Stimulated activated CD8-positive, alpha-beta memory T cell treated with anti-CD3 and anti-CD28 coated beads, Interleukin-15, amount 100 ng/mL, for 24 hours (primary cell): ENCODE measurements at places on chromosomes 4 and X.

GRCh38 chr4:40205259-40206198, 8.7 kb downstream of the RHOH start:
- no peak for DNase-seq

GRCh38 chr4:8356856-8357255, 83.7 kb downstream of the ACOX3 start:
- no peak for DNase-seq

- no peak for DNase-seq
These were observed 43.5 kb upstream of the SLC25A31 start for GRCh38 chr4:127686658-127687057.

GRCh38 chr4:54218736-54219135, 10.4 kb upstream of the PDGFRA start:
- no peak for DNase-seq

GRCh38 chrX:136347706-136348105, 46.9 kb downstream of the ADGRG4 start:
- no peak for DNase-seq

- no peak for DNase-seq
These were observed 131.0 kb downstream of the PDGFRA start for GRCh38 chr4:54359919-54360650.

GRCh38 chr4:3016961-3017360, 53.6 kb downstream of the GRK4 start:
- DNase-seq, result no peak

GRCh38 chr4:53130896-53131561, 234.8 kb downstream of the SCFD2 start:
- DNase-seq, result no peak

DNA sequence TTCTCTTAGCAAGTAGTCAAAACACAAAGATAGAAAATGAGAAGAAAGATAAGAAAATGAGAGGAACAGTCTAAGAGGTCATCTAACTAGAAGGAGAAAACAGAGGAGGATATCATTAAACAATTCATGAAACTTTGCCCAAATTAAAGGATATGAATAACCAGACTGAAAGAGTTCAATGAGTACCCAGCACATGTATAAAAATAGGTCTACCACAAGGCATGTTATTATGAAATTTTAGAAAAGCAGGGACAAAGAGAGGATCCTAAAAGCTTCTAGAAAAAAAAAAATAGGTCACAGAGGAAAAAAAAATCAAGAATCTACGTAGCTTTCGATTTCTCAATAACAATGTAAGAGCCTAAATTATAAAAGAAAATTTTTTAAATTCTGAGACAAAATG, 118.5 kb downstream of the WDFY3 start:
- no peak for DNase-seq

GRCh38 chr4:145613566-145614232, 5.5 kb upstream of the MMAA start:
- no peak for DNase-seq

- no peak for DNase-seq
These were observed 253.7 kb downstream of the GRXCR1 start for GRCh38 chr4:43146198-43146597.

- DNase-seq, result no peak
These were observed 310.2 kb upstream of the TBX22 start for GRCh38 chrX:79704325-79704724.

DNA sequence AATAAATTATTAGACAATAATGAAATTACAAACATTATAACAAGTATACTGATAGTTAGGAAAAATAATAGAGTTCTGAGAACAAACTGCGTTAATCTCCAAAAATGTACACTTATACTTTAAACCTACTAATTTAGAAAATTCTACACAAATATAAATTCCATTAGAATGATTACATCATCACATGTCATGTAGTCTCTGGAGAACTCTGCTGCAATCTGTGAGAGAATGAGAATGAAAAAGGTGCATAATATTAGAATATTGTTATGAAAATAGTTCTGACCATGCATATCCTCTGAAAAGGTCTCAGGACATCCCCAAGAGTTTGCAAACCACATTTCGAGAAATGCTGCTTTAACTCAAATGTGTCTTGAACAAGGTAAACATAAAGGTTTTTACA, 11.4 kb downstream of the GUCY1A1 start:
- no peak for DNase-seq

- DNase-seq, result no peak
These were observed 22.3 kb downstream of the APLN start for GRCh38 chrX:129632443-129632842.

DNA sequence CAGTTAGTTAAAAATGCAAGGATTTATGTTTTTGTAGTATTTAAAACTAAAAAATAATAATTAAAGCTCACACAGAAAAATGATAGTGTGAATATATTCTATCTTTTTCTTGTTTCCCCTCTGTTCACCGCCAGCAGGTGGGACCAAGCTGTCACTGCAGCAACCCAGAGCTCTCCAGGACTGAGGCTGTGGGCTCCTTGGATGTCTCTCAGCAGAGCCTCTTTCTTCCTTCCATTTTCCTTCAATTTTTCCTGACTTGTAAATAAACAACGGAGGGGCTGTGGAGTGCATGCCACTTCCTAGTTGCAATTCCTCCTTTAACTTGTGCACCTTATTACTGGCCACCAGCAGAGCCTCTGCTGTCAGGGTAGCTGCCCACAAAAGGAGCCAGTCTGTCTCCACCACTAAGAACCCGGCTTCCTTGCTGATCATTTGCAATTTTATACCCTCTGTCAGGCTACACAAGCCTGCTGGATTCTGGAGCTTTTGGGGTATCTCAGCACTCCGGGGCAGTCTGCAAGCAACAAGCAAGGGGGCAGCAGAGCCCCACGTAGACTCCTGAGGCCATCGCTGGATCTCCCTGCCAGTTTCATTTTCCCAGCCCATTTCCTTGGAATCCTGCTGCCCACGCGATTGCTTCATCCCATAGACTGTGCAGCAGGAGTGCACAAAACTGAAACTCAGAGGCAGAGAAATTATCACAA, 1467.4 kb downstream of the C4orf33 start:
- no peak for DNase-seq

- no peak for DNase-seq
These were observed 30.7 kb upstream of the FGF13 start for GRCh38 chrX:138742217-138742616.

- DNase-seq, result no peak
These were observed 67.0 kb downstream of the SEL1L3 start for GRCh38 chr4:25795566-25796454.

DNA sequence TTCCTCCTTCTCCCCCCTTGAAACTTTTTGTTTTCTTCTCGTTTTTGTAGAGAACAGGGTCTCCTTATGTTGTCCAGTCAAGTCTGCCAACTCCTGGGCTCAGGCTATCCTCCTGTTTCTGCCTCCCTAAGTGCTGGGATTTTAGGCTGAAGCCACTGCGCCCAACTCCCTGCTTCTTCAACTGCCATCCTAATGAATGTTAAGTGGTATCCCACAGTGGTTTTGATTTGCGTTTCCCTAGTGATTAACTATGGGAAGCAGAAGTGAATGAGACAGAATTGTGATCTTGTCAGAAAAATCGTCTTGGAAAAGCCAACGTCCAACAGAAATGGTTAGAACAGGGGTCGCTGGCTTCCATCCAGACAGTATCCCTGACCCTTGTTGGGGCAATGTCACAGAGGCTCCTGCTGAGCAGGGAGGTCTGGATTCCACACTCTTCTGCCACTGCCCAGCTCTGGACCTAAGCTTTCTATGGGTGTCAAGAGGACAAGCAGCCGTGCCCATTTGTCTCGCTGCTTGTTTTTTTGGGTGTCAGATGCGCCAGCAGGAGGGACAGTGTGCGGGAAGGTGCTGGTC, 869 bp upstream of the ADD1 start:
- DNase-seq, result no peak

DNA sequence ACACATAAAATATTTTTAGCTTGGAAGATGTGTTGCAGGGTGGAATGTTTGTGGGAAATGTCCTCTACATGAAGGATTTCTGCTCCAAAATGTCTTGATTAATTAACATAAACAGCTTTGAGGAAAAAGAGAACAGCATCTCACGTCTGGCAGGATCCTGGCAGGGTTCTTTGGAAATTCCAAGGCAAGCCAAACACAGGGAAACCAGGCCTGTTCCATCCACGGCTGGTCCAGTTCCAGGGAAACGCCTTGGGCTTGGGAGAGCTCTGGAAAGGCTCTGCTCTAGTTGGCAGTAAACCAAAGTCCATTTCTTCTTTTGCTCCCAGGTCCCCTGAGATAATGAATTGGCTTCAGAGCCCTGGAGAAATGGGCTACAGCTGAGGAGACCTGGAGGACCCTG, 42.4 kb upstream of the GAB1 start:
- no peak for DNase-seq

DNA sequence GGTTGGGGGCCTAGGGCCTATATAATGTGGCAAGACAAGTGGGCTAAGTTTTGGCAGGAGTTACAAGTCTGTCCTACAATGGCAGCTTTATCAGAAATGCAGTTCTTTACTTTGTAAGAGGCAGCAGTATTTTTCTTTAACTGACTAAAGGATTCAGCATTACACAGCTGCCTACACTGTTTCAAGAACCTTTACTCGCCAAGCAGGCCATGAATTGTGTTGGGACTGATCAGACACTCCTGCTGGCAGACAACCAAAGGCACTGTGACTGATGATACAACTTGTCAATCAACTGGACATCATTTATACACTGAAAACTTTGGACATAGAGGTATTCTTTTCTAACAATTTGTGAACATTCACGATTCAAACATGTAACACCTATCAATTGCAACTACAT, 4.3 kb downstream of the MORC4 start:
- no peak for DNase-seq

- DNase-seq, result no peak
These were observed 47.1 kb upstream of the CCSER1 start for GRCh38 chr4:90080116-90080515.
